ENCODE measurements at places on chromosomes 2 and 18.

GRCh38 chr18:22883827-22884226 is 49.3 kb upstream of the RBBP8 start:
- no peak for DNase-seq

DNA sequence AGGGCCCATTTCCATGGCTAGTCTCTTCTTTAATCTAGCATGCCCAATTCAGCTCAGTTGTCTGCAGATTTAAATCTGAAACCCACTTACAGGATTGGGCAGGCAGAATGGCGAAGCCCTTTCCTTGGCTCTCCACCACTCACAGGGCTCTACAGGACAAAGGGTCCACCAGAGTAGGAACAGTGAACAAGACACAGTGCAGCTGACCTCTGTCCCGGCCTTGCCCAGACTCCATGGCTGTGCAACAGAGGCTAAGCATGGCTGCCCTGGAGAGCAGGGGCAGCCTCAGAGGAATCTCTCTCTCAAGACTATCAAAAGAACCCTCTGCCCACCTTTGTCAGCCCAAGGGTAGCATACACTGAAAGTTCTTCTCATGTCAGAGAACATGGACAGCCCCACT is 9.7 kb upstream of the ATP6V1B1 start:
- no peak for DNase-seq

DNA sequence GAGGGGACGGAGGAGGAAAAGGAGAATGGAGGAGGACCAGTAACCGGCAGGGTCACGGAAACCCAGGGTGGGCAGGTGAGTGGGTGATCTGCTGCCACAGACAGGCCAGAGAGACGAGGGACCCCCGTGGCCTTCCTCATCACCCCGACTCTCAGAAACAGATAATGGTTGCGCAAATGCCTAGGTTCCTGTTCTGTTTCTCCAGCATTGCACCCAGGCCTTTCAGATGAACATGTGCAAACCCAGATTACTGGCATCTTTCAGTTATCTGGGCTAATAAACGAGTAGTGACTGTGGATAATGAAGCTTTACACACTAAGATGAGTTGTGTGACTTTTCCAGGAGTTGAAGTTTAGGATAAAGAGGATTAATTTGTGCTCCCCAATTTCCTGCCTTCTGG is 46.5 kb downstream of the TET3 start:
- DNase-seq = no peak

GRCh38 chr18:52394602-52395001 is 54.6 kb downstream of the DCC start:
- DNase-seq = no peak

DNA sequence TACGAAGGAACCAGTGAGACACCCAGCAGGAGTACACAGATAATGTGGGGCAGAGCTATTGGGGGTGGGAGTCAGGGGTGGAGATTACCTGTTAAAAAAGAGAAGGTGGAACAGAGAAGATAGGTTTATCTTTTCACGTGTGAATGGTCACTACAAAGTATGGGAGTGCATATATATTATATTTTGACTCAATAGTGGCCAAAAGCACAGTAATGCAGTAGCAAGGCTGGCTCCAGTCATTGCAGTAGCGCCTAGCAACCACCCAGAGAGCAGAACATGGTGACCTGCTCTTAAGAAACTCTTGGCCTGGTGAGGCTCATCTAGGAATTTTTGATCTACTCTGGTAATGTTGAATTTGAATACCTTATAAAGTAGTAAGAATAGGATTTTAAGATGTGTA is 1.0 kb downstream of the IMPACT start:
- DNase-seq = no peak

- DNase-seq = no peak
These were observed 55.5 kb downstream of the RPIA start for GRCh38 chr2:88746929-88747490.

DNA sequence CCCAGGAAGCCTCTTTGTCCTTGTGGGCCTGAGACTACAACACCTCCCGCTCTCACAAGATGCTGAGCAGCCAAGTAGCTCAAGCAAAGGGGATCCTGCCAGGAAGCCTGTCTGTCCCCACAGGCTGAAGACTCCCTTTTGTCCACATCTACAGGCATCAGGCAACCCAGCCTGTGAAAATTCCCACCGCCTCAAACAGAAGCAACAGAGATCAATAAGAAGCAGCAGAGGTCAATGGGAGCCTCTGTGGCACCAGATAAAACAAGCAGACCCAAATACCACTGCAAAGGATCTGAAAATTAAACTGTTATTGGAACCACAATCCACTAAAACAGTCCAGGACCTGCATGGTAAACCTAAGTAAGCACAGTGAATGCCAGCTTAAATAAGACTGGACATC is 48.5 kb downstream of the ASXL2 start:
- no peak for DNase-seq

GRCh38 chr2:45606796-45607195 is 4.3 kb downstream of the SRBD1 start:
- no peak for DNase-seq

GRCh38 chr2:205902900-205903237 is 183.1 kb downstream of the INO80D start:
- DNase-seq = no peak

DNA sequence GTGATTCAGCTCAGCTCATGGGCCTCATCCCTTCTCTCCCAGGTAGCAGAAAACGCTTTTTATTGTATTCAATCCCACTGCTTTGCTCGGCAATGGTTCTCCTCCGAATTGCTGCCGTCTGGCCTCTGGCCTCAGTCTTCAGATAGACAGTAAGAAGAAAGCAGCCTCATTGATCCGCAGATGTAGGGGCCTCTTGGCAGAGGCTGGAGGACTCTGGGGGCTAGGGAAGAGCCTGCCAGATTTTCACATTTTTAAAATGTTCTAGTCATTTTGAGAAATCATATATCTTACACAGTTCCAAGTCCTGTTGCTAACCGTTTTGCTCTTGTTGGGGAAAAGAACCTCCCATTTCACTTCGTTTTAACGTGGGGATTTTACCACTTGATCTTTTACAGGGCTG is 123.3 kb downstream of the RNF144A start:
- DNase-seq = no peak

- DNase-seq = no peak
These were observed 78.5 kb upstream of the STK17B start for GRCh38 chr2:196249860-196250259.
